ENCODE measurements at places on chromosomes 5 and 9.

DNA sequence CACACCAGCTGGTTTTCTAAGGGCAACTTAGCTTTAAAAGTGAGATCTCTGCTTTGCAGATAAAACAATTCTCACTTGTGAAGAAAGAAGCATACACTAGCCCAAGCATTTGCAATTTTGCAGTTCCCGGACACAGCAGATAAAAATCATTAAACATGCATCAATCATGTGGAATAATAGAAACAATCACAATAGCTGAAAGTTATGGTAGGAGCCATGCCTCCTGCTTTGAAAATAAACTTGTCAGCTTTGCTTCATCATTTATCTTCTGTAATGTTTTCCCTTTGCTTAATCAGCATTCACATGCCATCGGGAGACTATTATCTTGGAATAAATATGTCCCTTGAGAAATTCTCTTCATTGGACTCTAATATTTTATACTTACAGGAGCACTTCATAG lies 60.3 kb upstream of the DAB2 start:
- no peak for DNase-seq

DNA sequence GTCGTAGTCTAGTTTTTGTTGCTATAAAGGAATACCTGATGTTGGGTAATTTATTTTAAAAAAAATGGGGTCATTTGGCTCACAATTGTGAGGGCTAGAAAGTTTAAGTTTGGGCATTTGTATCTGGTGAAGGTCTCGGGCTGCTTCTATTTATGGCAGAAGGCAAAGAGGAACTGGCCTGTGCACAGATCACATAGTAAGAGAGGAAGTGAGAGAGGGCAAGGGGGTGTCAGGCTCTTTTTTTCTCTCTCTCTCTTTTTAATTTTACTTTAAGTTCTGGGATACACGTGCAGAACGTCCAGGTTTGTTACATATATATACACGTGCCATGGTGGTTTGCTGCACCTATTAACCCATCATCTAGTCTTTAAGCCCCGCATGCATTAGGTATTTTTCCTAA lies 453.3 kb downstream of the DIRAS2 start:
- DNase-seq: no peak

- DNase-seq: no peak
These were observed 96.6 kb downstream of the DPYSL3 start for GRCh38 chr5:147413266-147413665.

DNA sequence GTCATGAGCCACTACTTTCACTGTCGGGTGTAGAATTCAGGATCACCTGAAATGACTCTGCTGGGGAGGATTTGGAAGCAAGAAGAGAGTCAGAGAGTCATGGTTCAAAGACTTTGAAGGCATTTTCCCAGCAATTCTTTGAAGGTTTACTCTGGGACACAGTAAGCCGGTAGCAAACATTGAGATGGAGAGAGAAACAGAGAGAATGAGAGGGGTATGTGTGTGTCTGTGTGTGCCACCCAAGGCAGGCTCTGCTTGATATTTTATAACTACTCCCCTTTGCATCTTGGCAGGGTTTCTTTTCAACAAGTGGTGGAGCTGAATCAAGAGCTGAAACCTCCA lies 89.8 kb downstream of the ANKRD55 start:
- DNase-seq: no peak

GRCh38 chr9:135835131-135835530 lies 72.2 kb downstream of the CAMSAP1 start:
- DNase-seq: no peak

GRCh38 chr5:125481506-125482465 lies 735.3 kb upstream of the ZNF608 start:
- DNase-seq: no peak

DNA sequence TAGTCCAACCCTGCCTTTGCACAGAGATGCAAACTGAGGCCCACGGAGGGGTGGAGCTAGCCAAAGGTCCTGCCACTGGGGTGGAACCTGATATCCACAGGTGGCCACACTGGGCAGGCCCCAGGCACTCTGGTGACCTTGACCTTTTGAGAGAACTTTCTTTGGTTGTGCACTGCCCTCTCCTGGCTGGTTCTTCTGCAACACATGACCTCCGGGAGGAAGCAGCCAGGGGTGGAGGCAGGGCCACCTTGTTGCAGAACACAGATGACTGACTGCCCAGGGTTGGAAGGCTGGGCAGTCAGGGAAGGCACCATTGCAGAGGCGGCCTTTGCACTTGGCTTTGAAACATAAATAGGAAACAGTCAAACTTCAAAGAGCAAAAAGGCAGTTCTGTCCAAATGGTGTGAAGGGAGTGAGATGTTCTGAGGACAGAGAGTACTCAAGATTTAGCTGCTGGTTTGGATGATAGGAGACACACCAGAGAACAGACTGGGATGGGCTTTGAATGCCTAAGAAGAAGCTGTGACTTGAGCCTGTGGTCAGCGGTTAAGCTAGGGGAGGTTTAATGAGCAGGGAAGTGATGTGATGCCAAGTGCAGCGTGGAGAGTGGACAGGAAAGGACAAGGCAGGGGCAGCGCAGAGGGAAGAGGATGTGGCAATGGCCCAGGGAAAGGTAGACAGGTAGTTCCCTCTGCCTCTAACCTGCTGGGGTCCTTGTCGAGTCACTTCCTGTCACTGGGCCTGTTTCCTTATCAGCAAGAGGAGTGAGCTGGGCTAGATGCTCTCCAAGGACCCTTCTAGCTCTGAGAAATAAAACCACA lies 6.8 kb upstream of the TCOF1 start:
- peak; percentile 85 for DNase-seq

GRCh38 chr5:39919876-39920275 lies 495.1 kb upstream of the DAB2 start:
- no peak for DNase-seq

DNA sequence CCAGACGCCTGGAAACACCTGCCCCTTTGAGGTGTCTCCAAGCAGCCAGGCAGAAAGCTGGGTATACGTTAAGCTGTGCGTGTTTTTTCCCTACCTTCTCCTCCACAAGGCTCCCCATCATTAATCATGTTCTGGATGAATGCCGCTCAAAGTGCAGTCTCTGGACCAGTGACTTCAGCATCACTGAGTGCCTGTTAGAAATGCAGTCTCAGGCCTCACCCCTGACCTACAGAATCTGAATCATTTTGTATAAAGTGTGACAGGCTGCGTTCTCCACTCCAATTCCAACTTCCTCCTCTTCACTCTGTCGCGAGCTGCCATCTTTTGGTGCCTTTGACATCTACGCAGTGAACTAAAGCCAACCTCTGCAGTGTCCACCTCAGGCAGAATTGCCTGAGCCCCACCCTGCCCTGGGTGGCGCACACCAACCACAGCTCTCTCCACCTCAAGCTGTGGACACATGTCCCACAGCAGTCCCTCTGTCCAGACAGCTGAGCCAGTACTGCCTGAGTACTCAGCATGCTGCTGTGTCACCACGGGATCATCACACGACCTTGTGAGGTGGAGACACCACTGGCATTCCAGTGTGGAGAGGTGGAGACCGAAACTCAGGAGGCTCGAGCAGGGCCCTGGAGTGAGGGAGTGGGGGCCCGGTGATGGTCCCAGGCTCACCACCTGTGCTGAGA lies 14.2 kb downstream of the PTPN3 start:
- no peak for DNase-seq

DNA sequence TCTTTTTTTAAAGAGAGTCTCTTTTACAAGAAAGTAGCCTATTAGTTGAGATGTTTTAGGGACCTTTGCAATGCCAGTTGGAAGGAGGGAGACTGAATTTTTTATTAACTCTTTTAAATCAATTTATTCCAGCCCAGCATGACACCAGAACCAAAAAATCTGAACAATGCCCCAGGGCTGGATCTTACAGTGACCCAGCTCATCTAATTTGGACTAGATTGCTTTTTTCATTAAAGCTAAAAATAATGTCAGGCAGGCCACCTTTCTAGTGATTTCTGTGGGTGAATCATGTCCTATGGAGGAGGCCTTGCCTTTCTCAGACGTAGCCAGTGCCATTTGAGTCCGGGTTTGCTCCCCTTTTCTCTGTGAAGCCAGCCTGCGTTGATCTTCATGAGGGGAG lies 38.8 kb downstream of the MAP1B start:
- no peak for DNase-seq

DNA sequence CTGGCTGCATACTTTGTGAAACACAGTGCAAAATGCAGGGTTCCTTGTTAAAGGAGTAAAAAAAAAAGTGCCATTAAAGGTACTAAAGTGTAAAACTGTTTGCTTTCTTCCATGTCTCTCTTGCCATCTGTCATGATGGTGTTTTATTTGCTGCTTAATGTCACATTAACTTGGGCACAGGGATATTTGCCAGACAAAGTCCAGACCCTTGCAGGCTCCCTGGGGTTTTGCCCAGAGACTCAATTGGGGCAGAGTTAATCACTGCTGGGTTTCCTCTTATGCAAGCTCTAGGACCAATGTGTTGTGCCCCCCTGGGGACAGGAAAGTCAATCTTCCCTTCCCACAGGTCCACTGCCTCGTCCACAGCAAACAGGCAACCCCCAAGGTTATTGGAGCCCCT lies 274.3 kb upstream of the SGCD start:
- no peak for DNase-seq
